ENCODE measurements at places on chromosomes 2 and 18.

DNA sequence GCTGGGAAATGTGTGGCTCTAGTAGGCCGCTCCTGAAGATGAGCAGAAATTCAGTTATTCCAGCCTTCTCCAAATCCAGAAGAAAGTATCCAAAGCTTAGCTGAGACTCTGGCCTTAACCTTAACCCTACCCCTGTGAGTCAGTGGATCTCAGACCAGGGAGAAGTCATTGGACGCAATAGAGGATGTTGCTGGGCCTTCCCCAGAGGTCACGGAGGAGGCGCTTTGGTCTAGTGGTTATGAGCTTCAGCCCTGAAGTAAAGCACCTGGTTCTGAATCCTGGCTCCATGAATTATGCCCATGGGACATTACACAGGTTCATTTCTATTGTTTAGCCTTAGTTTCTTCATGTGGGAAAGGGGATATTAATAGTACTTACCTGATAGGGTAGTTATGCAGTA, 24.0 kb downstream of the PKDCC start:
- DNase-seq = no peak

- DNase-seq = no peak
Measured at GRCh38 chr2:202052235-202052634, 18.6 kb downstream of the FZD7 start.

DNA sequence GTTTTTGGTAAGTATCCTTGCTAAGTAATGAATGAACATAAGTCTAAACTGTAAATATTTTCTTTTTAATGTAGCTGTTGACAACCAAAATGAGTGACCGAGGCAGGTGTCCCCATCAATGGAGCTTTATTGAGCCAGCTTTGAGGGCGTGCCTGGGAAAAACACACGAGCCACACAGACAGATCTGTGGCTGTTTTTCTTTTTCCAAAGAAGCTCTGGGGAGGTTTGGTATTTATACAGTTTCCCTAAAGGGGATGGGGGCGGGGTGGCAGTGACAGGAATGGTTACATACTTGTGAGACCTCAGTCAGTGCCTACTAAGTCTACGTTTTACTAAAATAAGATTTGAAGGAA, 11.2 kb downstream of the DBI start:
- no peak for DNase-seq

GRCh38 chr2:217801115-217801531, 201.7 kb downstream of the TNS1 start:
- DNase-seq = no peak

GRCh38 chr2:205496772-205497171, 185.5 kb upstream of the NRP2 start:
- no peak for DNase-seq

DNA sequence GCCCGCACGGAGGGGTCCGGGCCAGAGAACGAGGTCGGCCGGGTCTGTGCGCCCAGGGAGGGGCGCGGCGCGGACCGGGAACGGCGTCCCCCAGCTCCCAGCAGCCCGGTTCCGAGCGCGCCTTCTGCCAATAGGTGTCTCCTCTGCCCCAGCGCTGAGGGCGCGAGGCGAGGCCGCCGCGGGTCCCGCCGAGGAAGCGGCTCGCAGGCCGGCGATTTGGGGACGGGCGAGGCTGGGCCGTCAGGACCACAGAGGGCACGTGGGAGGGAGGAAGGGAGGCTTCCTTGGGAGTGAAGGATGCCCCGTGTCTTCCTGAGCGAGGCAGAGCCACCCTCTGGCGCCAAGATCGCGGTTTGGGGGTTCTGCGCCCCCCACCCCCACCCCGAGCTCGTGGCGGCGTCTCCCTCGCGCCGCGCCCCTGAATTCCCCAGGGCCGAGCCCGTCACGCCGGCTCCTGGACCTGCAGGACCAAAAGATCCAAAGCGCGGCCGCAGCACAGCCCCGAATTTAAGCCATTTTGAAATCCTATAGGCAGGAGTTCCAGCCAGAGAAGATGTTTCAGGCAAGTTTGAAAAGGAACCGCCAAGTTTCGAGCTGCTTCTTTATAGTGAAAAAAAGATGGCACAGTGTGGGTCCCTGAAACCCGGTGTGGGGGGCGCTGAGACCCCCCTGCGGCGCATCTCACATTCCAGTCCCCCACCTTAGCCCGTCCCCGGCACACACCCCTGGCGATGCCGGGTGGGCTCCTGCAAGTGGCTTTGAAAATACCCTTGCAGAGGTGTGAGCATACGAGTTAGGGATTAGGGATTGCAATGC, 909 bp downstream of the NFATC1 start:
- DNase-seq = peak; percentile 80

- DNase-seq = no peak
Measured at GRCh38 chr2:154280543-154280942, 408.8 kb downstream of the GALNT13 start.

DNA sequence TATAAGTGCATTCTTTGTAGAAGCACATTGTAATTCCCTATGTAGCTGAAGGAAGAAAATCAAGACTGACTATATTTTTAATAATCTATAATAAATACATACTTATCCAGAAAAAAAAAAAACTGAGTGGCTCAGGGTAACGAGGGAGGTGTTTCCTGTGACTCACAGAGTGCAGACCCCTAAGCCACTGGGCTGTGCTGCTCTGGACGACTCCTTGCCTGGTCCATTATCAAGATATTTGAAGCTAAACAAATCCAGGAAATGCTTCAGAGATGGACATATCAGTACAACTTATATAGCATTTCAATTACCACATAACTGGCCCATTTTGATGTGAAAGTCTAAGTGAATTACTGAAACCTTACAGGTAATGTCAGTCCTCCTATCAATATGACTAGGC, 80.6 kb downstream of the PIGN start:
- DNase-seq = no peak

GRCh38 chr18:42030586-42031182, 75.7 kb downstream of the PIK3C3 start:
- no peak for DNase-seq

- no peak for DNase-seq
Measured at GRCh38 chr2:26666671-26667070, 25.5 kb upstream of the CIB4 start.

DNA sequence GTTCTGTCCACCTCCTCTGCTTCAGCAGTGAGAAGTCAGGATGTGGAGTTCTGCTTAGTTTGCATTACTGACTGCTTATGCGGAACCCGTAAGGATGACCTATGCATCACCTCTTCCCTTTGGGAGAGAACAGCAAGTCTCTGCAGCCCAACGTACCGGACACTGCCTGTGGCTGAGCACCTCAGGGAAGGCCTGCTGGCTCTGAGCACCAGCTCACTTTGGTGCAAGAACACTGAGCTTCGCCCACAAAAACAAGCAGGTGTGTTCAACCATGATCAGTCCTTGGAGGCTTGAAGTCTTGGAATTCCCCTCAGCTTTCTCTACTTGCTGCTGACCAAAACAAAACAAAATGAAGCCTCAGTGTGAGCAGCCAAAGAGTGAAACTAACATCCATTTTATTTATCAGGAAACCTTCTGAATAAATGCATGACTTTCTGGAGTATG, 52.7 kb upstream of the NCK2 start:
- no peak for DNase-seq

All from activated CD8-positive, alpha-beta memory T cell treated with anti-CD3 and anti-CD28 coated beads, Interleukin-2, amount 50 U/mL, for 48 hours (primary cell).